ENCODE measurements at places on chromosomes 1 and 21. TPM values are rescaled to one million over a fixed set of nuclear protein-coding genes. Genes with fewer than 3 reads are reported as not detected.

Gene PIGM
- total RNA-seq = 13.2 TPM

- no peak for DNase-seq
- H3K36me3 ChIP-seq = no peaks in the 10 kb centered on the region
- peaks cover 13% of the 10 kb centered on the region for H3K4me1 ChIP-seq
Observed at GRCh38 chr1:231919239-231919885, 292.8 kb downstream of the DISC1 start.

DNA sequence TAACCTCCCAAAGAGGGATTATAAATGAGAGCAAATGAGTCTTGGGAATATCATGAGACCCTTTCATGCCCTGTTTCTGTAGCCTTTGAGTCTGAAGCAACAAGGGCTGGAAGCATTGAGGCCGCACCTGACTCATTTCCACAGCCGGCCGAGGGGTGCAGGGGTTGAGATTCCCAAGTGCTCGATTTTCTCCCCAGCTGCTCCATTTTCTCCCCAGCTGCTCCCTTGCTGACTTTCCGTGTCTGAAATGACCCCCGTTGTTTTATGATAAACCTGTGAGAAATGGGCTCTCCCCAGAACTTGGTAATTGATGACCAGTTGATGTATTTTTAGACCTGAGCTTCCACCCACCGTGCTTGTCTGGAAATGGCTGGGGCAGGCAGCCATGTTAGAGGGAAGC lies 22.9 kb downstream of the SIM2 start:
- peaks cover 14% of the 10 kb centered on the region for H3K4me1 ChIP-seq
- no peak for DNase-seq
- no peak overlapping the region for H3K4me3 ChIP-seq
- no peak overlapping the region for H3K27ac ChIP-seq

DNA sequence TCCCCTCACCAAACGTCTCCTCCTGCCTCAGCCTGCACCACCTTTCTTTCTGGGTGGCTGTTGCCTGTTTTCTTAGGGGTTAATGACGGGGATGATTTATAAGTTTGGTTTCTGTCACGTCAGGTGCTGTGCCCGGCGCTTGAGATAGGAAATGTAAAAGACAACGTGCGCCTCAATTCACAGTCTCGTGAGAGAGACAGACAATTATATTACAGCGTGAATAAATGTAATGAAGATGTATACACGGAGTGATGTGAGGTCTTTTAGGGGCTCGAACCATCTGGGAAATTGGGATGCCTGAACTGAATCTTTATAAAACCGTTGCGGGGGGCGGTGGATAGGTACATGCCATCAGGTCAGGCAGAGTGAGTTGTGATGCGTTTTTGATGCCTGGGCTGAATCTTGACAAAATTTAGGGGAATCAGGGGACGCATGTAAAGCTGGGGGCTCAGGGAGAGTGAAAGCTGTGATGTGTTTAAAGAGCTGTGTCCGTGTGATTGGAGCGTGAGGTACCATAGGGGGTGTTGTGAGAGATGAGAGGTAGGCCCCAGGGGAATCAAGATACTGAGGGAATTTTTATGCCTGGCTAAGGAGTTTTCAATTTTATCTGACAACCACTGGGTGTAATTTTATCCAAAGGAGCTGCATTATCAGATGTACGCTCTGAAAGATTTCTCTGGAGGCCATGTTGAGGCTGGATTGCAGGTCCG lies 831 bp downstream of the TIPRL start:
- no peaks in the 10 kb centered on the region for H3K27me3 ChIP-seq
- no peak overlapping the region for H3K27ac ChIP-seq
- peak; percentile 8 for DNase-seq
- no peaks in the 10 kb centered on the region for H3K4me1 ChIP-seq
- H3K36me3 ChIP-seq = no peaks in the 10 kb centered on the region

DNA sequence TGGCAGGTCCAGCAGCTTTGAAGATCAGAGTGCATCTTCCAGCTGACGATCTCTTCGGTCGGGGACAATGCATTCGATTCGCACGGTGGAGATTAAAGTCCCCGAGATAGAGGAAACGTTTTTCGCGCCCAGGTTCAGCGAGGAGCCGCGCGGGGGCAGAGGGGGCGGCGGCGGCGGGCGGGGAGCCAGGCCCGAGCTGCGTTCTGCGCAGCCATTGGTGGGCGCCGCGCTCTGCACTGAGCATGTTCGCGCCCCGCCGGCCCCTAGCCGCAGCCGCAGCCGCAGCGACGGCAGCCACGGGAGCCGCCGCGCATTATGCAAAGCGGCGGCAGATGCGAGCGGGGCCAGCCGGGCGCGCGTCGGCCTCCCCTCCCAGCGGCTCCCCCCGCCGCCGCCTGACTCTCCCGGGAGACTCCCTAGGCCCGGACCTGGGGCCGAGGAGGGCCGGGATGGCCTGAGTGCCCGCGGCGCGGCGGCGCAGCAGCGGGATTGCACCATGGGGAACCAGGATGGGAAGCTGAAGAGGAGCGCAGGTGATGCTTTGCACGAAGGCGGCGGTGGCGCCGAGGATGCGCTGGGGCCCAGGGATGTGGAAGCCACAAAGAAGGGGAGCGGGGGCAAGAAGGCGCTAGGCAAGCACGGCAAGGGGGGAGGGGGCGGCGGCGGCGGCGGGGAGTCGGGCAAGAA lies at the start of gene FMN2:
FMN2 (plus strand) TSS at position 270 of the 687 bp plus-strand sequence; CDS start at position 497, 227 bp downstream.
- no peak within 1 kb of the TSS for H3K27ac ChIP-seq
- peak within 1 kb of the TSS; percentile 42 for H3K4me3 ChIP-seq
- no peaks in the 10 kb centered on the region for H3K4me1 ChIP-seq
- H3K27me3 ChIP-seq = no peaks in the 10 kb centered on the region
- peak; percentile 9 for DNase-seq

Data from Calu3 (cell line).